ENCODE measurements at places on chromosomes 1 and 21. TPM values are rescaled to one million over a fixed set of nuclear protein-coding genes. Genes with fewer than 3 reads are reported as not detected.

DNA sequence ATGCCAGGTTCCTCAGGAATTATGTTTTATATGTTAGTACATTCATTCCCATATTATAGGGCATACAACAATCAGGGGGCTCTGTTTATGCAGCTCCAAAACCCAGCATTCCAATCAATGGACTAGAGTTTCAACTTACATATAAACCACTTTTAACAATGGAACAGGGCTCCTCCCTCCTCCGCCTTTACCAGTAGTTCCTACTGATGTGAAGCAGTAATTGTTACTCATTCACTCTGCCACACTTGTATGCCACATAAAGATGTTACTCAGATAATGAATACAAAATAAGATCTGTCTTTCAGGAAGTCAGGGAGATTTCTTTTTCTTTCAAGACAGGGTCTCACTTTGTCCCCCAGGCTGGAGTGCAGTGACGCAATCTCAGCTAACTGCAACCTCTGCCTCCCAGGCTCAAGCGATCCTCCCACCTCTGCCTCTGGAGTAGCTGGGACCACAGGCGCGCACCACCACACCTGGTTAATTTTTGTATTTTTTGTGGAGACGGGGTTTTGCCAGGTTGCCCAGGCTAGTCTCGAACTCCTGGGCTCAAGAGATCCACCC lies 17.1 kb downstream of the ZNF281 start:
- DNase-seq: no peak

MEX3A gene
- total RNA-seq: 0.99 TPM

RSPH1 gene
- total RNA-seq: 2.3 TPM

GRCh38 chr1:153805886-153806719 lies 30.9 kb downstream of the SLC27A3 start:
- DNase-seq: no peak

DNA sequence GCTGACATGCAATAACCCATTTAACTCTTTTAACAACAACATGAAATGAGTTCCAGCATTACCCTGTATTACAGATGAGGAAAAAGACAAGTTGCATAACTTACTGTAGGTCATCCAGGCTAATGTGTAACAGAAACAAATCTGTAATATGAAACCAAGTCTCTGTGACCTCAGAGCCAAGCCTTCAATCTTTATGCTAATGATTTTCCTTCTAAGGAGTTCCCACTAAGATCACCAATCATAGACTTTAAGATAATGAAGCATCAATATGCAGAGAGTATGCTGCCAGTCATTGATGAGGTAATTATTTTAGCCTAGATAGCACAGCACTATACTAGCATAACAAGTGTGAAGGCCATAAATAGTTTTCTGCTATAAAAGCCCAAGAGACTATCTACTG lies 35.6 kb upstream of the RNPC3 start:
- DNase-seq: no peak

CLDN19 gene
- not detected for total RNA-seq

S100A8 gene
- not detected for total RNA-seq

GRCh38 chr1:119689511-119689910 lies 22.2 kb upstream of the PHGDH start:
- no peak for DNase-seq

DNA sequence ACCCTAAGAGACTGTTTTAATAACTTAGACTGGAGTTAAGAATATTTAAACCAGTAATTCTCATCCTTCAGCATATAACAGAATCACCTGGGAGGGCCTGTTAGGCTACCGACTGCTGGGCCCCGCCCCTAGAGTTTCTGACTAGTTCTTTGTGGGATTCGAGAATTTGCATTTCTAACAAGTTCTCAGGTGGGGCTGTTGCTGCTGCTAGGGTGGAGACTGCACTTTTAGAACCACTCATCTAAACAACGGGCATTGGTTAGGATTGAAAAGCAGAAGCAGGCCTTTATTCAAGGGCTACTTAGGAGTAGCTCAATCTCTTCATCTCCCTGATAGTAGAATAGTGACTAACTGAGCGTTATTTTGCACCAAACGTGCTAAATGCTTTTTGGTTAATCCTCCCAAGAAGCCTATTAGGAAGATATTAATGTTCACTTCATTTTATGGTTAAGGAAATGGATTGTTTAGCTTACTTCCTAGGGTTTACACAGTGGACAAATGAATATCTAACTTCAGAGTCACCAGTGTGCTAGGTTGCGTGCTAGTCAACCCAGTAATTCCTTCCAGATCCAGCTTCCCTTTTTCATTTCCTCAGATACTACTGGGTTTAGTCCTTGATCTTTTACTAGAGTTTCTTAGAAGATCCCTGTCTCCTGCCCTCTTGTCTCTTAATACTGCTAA lies 31.1 kb upstream of the UAP1 start:
- no peak for DNase-seq

All from body of pancreas (tissue), 4 donors.